ENCODE measurements at places on chromosomes 13 and 19. TPM values are rescaled to one million over a fixed set of nuclear protein-coding genes. Genes with fewer than 3 reads are reported as not detected.

The TPRX2 gene
- not detected for total RNA-seq

The CUL4A gene
- 111 TPM for total RNA-seq

The ETV2 gene
- 0.65 TPM for total RNA-seq

The RASIP1 gene
- total RNA-seq: 0.32 TPM

The ZNF616 gene
- 5.8 TPM for total RNA-seq

The SLC7A1 gene
- 49.1 TPM for total RNA-seq

The ZSCAN4 gene
- total RNA-seq: not detected

The GPR183 gene
- 0.97 TPM for total RNA-seq

The ENOX1 gene
- 11.9 TPM for total RNA-seq

The PRR36 gene
- not detected for total RNA-seq

The PRSS57 gene
- not detected for total RNA-seq

The MZT1 gene
- 10.2 TPM for total RNA-seq

The NTN5 gene
- 0.32 TPM for total RNA-seq

The IGFL2 gene
- total RNA-seq: not detected

All from hair follicle dermal papilla cell (primary cell).